ENCODE measurements at places on chromosomes 3 and 15. TPM values are rescaled to one million over a fixed set of nuclear protein-coding genes. Genes with fewer than 3 reads are reported as not detected.

GRCh38 chr3:197305854-197306253 is 7.4 kb upstream of the DLG1 start:
- no peak for DNase-seq

- no peak for DNase-seq
Observed at GRCh38 chr3:58751882-58752567, 85.5 kb upstream of the FAM3D start.

ACVR2B gene
- polyA plus RNA-seq, result 19.0 TPM

KLHL40 gene
- polyA plus RNA-seq, result not detected

MAP1A gene
- polyA plus RNA-seq, result 6.6 TPM

- no peak for DNase-seq
Observed at GRCh38 chr15:62212741-62213140, 47.7 kb upstream of the C2CD4B start.

- no peak for DNase-seq
Observed at GRCh38 chr3:66255865-66256264, 35.1 kb downstream of the SLC25A26 start.

GRCh38 chr15:90810354-90810753 is 58.0 kb upstream of the FURIN start:
- no peak for DNase-seq

GRCh38 chr15:100863796-100864267 is 15.8 kb upstream of the ALDH1A3 start:
- no peak for DNase-seq

DNA sequence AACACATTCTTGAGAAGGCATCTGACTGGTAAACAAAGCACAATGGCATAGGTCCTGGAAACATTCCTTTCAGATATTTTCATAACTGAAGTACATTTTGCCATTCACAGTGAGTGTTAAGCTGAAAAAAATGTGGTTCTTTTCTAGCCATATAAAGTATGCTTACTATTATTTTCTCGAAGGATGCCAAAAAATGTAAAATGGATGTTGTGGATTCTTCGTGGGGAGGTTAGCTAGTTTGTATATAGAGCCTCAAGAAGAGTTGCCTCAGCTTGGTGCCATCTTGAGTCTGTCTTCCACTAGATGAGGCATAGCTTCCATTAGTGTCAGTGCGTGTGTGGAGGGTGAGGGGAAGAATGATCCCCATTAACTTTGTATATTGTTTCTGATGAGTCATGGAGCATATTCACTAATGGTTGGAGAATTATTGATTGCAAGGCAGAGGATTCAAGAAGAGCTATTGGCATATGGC is 4.1 kb downstream of the MBNL1 start:
- DNase-seq, result no peak

MYO5C gene
- polyA plus RNA-seq, result 22.1 TPM

- no peak for DNase-seq
Observed at GRCh38 chr3:46080969-46081345, 53.7 kb upstream of the XCR1 start.

DNA sequence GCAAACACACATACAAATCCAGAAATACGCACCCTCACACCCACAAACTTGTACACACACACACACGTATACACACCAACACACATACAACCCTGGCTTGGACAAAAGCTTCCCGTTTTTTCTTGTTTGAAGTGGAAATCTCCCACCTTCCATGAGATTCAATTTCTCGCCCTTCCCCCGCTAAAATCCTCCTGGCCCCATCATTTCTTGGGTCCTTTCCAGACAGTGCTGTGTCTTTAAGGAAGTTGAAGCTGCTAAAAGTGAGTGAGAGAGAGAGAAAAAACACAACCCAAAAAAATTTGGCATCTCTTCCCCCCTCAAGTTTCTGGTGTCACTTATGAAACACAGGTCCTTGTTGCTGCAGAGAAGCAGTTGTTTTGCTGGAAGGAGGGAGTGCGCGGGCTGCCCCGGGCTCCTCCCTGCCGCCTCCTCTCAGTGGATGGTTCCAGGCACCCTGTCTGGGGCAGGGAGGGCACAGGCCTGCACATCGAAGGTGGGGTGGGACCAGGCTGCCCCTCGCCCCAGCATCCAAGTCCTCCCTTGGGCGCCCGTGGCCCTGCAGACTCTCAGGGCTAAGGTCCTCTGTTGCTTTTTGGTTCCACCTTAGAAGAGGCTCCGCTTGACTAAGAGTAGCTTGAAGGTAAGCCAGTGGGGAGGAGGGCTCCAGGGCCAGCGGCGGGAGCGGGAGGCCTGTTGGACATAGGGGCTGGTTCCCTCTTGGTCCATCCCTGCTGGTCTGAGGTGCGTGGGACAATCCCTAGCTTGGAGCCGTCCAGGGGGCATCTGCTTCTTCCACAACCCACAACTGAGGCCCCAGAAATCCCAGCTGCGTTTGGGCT is at the start of gene ISLR:
TSS of gene ISLR (plus strand) at position 331 of the 839 bp plus-strand sequence. CDS start 1,149 bp downstream, outside the sequence.
- DNase-seq, result no peak

DNA sequence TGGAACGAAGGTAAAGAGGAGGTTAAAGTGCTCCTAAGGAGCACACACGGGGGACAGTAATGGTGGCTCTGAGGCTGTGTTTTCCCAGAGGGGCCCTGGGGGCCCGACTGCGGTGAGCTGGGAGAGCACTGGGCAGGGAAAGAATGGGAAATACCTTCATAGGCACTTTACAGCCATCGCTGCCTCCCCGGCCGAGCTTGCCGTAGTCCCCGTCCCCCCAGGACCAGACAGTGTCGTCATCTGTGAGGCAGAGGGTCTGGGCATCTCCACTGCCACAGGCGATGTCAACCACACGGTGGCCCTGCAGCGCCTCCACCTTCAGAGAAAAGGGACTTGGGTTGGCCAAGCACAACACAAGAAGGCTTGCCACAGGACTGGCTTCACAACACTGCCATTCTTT is 32.8 kb upstream of the OCA2 start:
- DNase-seq, result no peak

- DNase-seq, result no peak
Observed at GRCh38 chr3:22117091-22117490, 366.1 kb upstream of the ZNF385D start.

DNA sequence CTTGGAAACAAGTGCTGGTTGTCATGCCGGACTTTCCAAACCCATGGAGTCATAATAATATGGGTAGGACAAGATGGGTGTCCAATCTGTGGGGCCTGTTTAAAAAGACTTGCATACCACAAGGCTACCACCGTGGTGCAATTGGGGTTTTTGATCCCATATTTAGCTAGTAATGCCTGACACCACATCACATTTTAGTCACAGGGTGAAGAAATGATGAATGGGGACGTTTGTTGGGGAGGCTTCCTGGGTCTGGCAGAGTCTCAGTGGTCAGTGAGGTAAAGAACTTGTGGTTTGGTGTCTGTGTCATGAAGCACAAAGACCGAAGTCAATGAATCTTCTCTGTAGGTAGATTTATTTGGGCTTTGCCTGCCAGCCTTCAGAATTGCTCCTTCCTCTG is 31.0 kb downstream of the P3H2 start:
- DNase-seq, result no peak

DNA sequence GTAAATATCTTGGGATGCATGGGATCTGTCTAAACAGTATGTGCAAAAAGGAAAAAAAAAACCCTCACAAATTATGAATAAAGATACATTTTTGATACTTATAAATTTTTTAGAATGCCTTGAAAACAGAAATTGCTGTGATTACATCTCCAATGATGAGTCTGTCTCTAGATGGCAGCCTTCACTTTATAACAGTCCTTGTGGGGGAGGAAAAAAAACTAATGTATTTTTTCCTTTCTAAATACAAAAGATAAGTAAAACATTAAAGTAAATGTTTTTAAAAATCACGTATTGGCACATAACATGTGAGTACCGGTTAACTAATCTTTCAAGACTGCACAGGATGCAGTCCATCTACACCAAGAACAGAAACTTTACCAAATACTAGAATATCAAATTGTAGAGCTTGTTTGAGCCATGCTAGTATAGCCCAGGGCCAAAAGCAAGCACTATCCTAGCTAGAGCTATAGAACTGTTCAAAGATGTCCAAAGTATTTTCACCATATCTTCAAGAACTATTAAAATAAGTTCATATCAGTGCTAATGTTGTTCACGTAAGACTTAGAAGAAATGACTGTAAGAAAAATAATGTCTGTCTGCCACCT is 206.4 kb downstream of the STAG1 start:
- no peak for DNase-seq

DNA sequence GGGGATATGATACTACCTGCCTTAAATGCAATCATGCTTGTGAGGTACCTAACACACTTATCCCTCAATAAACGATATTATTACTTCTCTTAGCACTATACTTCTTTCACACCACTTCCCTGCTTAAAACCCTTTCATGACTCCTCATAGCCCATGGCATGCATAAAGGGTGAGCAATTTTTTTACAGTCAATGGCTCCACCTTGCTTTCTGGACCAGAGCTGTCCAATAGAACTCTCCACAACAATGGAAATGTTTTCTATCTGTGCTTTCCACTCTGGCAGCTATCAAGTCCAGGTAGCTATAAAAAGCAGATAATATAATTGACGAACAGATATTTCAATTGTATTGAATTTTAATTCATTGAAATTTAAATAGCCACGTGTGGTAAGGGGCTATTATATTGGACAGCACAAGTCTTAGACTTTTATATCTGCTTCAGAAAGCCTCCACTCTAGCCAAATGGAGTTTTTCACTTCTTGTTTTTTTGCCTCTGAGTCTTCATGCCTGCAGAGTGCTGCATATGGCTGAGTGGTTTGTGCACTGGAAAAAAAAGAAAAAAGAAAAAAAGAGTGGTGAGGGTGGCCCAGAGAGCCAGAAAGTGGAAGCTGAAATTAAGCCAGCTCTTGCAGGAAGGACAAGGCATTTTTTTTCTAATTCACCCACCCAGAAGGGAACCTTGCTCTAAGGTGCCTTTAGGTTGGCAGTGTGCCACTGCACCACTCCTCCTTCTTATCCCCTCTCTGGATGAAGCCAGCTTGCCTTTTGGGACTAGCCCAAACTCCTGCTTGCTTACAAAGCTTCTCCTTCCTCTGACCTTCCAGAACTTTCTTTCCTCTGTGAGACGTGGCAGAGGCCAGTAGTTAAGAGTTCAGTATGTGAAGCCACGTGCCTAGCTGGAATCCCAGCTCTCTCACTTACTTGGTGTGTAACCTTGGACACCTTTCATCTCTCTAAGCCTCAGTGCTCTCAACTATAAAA is 239.0 kb upstream of the LRTM1 start:
- no peak for DNase-seq

DNA sequence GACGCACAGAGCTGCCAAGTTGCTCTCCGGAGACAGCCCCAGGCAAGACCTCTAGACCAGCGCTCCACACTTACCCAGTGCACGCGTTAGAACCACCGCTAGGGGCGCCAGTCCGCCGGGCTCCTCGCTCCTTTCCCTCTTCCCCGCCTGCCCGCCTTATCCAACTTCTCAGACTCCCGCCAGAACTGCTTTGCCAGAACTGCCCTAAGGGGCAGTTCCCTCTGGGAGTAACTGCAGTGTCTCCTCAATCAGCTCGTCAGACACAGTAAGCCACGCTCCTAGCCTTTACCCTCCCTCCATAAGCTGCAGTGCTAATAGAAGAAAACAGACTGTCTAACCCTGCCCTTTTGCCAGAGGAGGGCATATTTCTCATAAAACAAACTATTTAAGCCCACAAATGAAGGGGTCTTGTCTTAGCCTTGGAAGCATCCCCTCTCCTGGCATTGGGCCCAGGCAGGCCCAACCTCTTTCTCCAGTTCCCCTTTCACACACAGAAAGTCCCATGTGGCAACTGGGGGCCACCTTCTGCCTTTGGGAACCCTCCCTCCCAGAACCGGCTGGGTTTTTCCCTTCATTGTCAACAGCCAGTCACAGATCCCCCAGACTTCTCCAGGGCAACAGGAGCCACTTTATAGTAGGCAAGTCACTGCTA is 3.7 kb downstream of the BMF start:
- DNase-seq, result no peak

GRCh38 chr15:58293622-58294550 is 137.9 kb upstream of the LIPC start:
- no peak for DNase-seq

DNA sequence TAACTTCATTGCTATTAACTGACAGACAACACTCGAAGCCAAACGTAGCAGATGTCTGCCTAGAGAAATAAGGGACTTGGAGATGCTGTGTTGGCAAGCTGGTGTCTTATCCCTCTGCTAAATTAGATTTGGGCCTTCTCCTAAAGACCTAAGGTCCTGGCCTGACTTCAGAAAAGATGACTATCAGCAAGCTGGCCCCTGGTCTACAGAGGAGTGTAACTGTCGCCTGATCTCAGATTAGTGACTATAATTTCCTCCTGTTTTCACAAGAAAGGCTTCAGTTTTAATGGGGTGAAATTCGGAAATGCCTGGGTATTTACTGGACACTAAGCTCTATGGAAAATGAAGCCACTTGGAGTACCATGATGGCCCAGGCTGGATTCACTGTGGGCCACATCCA is 53.1 kb upstream of the SLC7A14 start:
- DNase-seq, result no peak
